Jurkat, Clone E6-1 (cell line): ENCODE measurements at places on chromosomes 13 and 19.

GRCh38 chr13:77406644-77407440, 79.9 kb upstream of the MYCBP2 start:
- DNase-seq, result no peak

DNA sequence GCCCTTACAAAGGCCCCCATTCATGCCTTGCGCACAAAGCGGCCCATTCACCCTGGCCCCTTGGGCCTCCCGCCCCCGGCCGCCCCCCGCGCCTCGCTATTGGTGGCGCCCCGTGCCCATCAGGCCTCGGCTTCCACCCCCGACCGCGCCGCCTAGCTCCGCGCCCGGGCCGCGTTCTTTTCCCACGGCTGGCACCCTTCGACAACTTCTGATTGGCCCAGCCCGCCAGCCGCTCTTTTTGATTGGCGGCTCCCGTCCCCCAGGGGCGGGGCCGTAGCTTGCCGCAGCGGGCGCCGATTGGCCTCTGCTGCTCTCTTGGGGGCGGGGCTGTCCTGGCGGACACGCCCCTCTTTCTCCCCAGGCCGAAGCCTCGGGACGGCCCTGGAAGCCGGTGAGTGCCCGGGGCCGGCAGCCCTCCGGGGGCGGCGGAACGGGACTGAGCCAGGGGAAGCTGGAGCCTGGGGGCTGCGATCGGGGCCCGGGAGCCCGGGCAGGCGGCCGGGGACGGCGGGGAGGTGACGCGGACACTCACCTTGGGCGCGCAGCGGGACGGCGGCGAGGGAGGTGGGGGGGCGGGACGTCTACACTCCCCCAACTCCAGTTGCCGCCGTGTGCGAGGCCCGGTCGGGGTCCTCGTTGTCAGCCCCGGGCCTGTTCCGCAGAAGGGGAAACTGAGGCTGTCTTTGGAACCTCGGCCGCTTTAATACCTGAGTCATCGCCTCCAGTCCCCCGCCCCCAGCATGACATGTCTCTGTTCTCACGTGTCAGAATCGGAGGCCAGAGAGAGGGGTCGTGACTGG, at the start of gene MYH14:
Gene MYH14, plus strand, starts transcription at position 342 of the 800 bp plus-strand sequence. CDS start 6,744 bp downstream, outside the sequence.
- DNase-seq, result no peak

DNA sequence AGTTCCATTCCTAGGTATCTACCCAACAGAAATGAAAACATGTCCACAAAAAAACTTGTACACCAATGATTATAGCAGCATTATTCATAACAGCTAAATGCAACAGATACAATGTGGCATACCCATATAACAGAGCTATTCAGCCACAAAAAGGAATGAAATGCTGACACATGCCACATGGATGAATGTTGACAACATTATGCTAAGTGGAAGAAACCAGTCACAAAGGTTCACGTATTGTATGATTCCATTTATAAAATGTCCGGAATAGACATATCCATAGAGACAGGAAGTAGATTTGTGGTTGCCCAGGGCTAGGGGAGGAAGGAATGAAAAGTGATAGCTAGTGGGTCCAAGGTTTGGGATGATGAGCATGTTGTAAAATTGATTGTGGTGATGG, 10.8 kb downstream of the CRYL1 start:
- no peak for DNase-seq

DNA sequence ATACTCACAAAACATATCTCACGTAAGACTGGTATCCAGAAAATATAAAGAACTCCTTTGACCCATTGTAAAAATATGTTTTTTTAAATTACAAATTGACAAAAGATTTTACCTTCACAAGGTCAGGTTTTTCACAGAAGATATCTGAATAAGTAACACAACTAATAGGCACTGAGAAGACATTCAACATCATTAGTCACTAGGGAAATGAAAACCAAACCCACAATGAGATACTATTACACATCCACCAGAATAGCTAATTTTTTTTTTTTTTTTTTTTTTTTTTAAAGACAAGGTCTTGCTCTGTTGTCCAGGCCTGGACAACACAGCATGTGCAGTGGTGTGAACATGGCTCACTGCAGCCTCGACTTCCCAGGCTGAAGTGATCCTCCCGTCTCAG, 157.5 kb downstream of the MIPEP start:
- no peak for DNase-seq

DNA sequence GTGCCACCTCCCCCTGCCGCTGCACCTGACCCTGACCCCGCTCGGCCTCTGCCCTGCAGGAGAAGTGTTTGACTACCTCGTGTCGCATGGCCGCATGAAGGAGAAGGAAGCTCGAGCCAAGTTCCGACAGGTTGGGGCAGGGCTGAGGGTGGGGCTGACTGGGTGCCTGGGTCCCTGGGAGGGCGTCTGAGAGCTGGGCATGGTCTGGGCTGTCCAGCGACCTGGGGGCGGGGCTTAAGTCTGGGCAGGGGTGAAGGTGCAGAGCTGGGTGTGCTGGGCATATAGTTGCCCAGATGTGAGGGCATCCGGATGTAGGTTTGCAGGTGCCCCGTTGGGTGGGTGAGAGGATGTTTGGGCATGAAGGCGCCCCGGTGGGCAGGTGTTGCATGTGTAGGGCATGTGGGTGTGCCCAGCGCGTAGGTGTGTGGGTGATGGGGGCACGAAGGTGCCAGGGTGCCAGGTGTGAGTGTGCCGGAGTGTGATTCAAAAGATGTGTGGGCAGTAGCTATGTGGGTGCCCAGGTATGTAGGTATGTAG, 13.8 kb downstream of the MARK4 start:
- no peak for DNase-seq

DNA sequence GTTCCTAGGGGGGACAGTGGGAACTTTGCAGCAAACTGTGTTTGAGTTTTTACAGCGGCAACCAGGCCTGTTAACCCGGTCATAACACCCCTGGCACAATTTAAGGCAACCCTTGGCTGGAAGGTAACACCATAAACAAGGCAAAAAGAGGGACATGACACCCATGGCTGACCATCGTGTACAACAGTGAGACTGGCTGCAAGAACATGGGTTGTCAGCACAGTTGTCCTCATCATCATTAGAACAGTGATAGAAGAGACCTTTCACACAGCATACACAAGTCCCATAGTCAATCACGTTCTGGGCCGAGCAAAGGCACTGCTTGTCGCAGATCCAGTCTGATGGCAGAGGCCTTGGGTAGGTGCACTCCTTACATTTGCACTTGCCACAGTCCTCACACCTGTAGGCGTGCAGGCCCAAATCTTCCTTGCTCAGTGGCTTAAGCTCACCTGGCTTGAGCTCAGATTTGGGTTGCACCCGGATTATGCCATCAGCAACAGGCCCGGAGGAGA, 4.1 kb downstream of the SPRY2 start:
- DNase-seq, result no peak

- no peak for DNase-seq
Measured at GRCh38 chr19:4045597-4046361, 20.9 kb downstream of the ZBTB7A start.

- DNase-seq, result no peak
Measured at GRCh38 chr13:68185444-68186141, 955.5 kb upstream of the PCDH9 start.

DNA sequence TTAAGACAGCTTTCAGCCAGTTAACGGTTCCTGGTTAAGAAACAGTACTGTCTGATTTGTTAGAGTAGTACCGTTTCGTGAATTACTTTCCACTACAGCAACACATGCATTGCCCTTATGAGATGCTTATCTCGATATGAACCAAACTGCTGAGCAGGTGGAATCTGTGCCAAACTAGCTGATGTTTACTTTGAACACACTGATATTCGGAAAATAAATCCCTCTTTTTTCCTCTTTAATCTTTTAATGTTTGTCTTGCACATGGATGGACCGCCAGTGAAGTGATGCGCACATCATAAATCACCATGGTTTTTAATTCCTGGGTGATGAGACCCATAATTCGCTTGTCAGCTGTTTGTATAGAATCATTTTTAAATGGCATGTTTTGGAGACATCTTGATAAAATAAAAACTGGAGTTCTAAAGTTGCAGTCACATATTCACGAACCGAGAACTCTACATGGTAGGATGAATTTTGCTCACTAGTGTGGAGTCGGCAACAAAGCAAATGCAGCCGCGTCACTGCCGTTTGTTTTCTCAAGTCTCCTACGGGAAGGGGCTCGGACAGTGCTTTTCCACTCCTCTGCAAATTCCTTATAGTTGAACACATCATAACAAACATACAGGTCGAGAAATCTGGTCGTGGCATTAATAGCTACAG, 1.1 kb downstream of the GJA3 start:
- DNase-seq, result peak; percentile 58

DNA sequence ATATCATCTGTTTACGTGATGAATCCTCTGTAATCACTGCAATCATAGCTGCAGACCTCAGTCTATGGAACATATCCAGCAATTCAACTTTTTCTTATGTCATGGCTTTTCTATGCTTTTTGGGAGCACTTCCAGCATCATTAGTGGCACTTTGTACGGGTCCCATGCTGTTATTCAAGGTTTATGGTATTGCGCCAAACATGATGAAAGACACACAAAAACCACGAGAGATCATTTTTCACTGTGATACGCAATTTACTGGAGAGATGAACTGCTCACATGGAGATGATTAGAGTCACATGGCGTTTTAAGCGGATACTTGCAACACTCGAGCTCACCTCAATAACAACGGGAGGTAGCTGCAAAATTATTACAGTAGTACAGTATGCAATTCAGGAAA, 2101.7 kb upstream of the PCDH20 start:
- DNase-seq, result no peak

- no peak for DNase-seq
Measured at GRCh38 chr19:9040131-9040530, 29.9 kb upstream of the MUC16 start.

DNA sequence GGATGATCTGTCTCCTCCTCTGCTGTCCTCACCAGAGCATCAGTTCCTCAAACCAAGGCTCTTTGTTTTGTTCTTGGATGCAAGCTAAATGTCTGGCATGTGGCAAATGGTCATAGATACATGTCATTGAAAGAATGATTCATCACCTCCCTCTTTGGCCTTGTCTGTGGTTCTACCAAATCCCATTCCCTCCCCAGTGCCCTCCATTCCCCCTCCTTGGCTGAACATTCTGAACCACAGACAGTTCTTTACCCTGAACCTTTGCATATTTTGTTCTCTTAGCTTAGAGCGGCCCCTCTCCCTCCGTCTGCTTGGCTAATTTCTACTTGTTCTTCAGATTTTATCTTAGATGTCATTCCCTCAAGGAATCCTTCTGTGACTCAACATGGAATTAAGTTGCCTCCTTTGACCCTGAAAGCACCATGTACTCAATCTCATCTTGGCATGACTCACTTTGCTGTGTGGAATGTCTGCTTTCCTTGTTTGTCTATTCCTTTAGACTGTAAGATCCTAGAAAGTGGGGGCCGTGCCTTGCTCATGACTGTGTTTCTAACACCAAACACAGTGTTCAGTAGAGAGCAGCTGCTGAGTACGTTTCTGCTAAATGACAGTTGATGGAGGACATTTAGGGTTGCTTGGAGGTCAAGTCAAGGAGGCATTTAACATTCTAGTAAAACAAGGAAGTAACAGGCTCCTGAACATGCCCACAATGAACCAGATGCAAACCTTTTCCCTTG, 8.1 kb downstream of the ALOX5AP start:
- DNase-seq, result no peak
